ENCODE measurements at places on chromosomes 6 and 20.
A peak's percentile ranks its signal among the peaks of the same experiment; 100 is the strongest.

GRCh38 chr20:62470001-62470400, 5.8 kb downstream of the GATA5 start:
- no peak for DNase-seq

GRCh38 chr6:53854843-53855567, 60.2 kb downstream of the LRRC1 start:
- no peak for DNase-seq

DNA sequence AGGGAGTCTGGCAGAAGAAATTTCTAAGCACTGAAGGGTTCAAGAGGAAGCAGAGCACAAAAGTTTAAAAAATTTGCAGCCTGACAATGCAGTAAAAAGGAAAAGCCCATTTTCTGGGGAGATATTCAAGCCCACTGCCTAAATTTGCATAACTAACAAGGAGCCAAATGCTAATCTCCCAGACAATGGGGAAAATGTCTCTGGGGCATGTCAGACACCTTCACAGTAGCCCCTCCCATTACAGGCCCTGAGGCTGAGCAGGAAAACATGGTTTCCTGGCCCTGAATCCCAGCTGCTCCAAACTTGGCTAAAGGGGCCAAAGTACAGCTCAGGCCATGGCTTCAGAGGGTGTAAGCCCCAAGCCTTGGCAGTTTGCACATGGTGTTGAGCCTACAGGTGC, 908.5 kb upstream of the MANEA start:
- no peak for DNase-seq

- DNase-seq: no peak
Observed at GRCh38 chr6:84663866-84664265, 100.5 kb downstream of the TBX18 start.

- no peak for DNase-seq
Observed at GRCh38 chr20:19855416-19855815, 97.4 kb downstream of the RIN2 start.

GRCh38 chr6:49764571-49765236, 20.5 kb upstream of the CRISP3 start:
- no peak for DNase-seq

- DNase-seq: no peak
Observed at GRCh38 chr6:151408858-151409257, 17.5 kb upstream of the ZBTB2 start.

DNA sequence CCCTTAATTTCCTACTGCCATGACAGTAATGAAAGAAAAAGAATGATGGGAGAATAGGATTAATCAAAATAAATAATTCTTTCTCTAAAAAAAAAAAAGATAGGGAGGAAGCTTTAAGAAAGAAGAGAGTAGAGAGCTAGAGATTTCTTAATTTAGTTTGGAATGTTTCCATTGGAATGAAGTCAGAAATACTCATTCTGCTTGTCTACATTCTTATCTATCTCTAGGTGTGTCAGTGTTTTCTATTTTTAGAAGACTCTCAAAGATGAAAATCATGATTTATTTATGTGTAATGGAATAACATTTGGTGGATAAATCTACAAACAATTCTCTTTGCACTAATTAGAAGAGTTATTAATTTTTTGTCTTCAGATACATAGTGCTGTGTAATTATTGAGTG, 38.0 kb upstream of the HIVEP1 start:
- no peak for DNase-seq

DNA sequence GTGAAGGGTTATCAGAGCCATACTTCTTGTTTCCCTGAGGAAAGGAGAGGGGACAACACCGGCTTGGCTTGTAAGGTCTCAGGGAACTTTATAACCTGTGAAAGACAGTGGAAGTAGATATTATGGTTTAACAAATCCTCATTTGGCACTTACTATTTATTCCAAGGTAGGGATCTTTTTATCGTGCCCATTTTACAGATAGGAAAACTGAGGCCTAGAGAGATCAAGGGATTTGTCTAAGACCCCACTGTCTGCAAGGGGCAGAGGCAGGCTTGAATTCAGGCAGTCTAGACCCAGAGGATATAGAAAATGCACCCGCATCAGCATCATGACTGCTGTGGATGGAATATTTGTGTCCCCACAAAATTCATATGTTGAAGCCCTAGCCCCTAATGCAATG, 118.4 kb upstream of the CST7 start:
- DNase-seq: no peak

GRCh38 chr6:66199171-66199570, 492.1 kb upstream of the EYS start:
- no peak for DNase-seq

GRCh38 chr20:51593584-51593983, 51.1 kb upstream of the NFATC2 start:
- no peak for DNase-seq

DNA sequence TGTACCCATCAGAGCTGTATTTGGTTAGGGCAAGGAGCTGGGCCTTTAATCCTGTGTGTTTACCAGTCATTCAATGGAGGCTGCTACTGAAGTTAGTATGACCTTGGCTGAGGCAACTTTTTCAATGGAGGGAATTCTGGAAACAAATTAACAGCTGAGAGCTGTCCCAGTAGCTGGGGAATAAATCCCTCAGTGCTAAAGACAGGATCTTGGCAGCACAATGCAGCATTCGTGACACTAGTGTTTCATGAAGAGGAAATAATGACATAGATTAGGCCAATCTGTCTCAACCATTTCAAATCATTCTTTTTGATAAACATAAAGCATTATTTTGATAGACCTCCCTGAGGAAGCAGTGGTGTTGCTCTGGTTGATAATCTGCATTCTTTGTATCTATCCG, 42.9 kb downstream of the GRM1 start:
- DNase-seq: no peak

DNA sequence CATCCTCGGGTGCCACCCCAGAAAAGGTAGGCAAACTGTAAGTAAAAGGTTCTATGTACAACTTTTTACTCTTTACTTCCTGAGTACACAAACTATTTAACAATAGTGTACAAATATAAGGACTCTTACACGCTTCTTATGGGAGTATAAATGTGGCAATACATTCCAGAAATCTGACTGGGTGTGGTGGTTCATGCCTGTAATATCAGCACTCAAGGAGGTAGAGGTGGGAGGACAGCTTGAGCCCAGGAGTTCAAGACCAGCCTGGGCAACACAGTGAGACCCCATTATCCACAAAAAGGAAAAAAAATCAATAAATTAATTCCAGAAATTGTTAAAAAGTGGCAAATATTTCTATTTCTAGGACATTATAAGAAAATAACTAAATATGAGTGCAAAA, 48.9 kb downstream of the PIGU start:
- DNase-seq: no peak

GRCh38 chr6:134967711-134968110, 17.8 kb upstream of the ALDH8A1 start:
- DNase-seq: no peak

DNA sequence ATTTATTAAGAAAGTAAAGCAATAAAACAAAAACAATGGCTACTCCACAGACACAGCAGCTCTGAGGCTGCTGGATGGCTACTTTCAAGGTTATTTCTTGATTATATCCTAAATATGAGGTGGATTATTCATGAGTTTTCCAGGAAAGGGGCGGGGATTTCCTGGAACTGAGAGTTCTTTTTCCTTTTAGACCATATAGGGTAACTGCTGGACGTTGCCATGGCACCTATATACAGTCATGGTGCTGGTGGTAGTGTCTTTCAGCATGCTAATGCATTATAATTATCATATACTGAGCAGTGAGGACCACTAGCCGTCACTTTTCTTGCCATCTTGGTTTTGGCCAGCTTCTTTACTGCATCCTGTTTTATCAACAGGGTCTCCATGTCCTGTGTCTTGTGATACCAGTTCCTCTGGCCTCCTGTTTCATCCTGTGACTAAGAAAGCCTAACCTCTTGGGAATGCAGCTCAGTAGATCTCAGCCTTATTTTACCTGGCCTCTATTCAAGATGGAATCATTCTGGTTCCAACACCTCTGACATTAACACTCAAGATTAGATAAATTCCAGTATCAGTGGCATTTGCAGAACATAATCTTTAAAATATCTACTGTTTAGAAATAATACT, 32.3 kb upstream of the TRDN start:
- no peak for DNase-seq

- peak; percentile 87 for DNase-seq
Observed at GRCh38 chr20:21027569-21027968, 78.6 kb downstream of the LINC00237 start.

DNA sequence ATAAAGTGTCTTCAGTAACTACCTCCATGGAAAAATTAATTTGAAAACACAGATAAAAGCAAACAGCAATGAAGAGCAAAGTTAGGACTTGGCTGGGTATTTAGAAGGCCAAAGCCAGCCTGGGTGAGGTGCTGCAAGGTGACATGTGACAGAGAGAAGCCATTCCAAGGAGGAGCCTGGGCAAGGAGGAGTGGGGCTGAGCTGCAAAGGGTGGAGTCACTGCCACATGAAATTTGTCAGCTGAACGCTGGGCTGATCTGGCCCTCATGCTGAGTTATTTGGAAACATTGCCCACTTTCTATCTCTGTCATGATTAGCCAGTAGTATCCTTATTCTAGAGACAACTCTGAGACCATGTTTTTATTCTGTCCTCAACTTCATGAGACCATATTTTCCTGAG, 76.3 kb downstream of the PERP start:
- no peak for DNase-seq

DNA sequence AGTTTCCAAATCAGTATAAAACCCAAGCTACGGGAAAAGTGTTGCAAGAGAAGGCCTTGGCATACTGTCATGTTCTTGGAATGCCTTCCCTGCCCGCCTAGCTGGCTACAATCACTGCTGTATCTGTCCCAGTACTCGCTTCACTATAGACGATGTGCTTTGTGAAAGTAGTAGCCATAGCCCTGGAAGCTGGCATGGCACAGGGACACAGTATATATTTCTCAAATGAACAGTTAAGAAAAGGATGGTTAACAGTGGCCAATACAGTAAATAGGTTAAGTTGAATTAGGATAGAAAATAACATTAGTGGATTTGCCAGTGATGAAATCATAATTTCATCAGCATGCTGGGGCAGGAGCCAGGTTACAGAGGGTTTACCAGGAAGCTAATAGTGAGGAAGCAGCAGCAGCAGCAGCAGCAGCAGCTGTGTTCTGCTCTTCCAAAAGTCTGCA, 499.3 kb downstream of the CDKAL1 start:
- DNase-seq: no peak

DNA sequence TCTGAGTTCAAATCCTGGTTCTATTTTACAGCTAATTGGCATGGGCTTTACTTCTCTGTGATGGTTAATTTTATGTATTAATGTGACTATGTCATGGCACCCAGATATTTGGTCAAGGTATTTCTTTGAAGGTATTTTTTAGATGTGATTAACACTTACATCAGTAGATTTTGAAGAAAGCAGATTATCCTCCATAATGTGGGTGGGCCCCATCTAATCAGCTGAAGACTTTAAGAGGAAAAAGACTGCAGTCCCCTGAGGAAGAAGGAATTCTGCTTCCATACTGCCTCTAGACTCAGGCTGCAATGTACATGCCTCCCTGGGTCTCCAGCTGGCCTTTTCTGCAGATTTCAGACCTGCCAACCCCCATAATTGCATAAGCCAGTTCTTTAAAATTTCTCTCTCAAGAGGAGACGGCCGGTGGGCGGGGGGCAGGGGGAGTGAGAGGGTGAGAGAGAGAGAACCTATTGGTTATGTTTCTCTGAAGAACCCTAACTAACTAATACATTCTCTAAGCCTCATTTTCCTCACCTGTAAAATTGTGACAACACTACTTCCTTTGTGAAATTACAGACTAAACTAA, 338.2 kb upstream of the PRDM1 start:
- no peak for DNase-seq
